ENCODE measurements at places on chromosomes 7 and 10. TPM values are rescaled to one million over a fixed set of nuclear protein-coding genes. Genes with fewer than 3 reads are reported as not detected.

- DNase-seq = no peak
Measured at GRCh38 chr7:41915871-41916270, 213.0 kb upstream of the INHBA start.

GRCh38 chr10:119368991-119369869 lies 161.9 kb downstream of the GRK5 start:
- DNase-seq = no peak

- no peak for DNase-seq
Measured at GRCh38 chr10:131781076-131781475, 119.7 kb upstream of the PPP2R2D start.

- no peak for DNase-seq
Measured at GRCh38 chr7:157528785-157529341, 192.1 kb downstream of the DNAJB6 start.

GRCh38 chr10:28587270-28587969 lies 54.5 kb downstream of the WAC start:
- DNase-seq = peak; percentile 65

GRCh38 chr10:129323879-129324278 lies 143.2 kb upstream of the MGMT start:
- no peak for DNase-seq

- DNase-seq = no peak
Measured at GRCh38 chr7:64192148-64192704, 14.8 kb upstream of the ZNF735 start.

DNA sequence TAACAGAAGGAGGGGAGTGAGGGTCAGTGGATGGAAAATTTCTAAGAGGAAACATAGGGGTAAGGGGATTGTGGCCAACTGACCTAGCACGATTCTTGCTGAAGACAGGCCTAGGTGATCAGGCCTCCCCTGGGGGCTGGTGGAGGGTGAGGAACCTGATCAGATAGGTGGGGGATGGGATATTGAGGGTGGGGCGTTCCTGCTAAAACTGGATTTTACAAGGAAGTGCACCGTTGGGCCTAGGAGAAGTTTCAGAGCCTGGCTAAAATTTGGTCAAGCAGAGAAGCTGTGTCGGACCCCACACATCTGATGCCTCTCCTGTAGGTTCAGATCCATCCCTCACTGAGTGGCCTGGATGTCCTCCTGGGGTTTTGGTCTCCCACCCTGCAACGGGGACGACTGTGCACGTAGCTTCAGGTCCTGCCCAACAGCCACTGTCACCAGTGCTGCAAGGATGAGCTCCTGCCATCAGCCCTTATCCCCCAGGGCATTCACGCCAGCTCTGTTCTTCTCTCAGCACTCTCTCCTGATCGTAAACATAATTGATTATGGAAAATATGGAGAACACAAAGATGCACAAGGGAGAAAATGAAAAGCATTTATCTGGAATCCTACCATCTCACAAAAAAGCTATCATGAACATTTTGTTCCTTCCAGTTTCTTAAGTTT lies 89.9 kb downstream of the ADCY1 start:
- DNase-seq = no peak

GRCh38 chr10:807958-808353 lies 118.5 kb upstream of the DIP2C start:
- no peak for DNase-seq

- DNase-seq = no peak
Measured at GRCh38 chr7:8380130-8380529, 53.3 kb upstream of the NXPH1 start.

GRCh38 chr10:33307835-33308234 lies 26.6 kb downstream of the NRP1 start:
- no peak for DNase-seq

DNA sequence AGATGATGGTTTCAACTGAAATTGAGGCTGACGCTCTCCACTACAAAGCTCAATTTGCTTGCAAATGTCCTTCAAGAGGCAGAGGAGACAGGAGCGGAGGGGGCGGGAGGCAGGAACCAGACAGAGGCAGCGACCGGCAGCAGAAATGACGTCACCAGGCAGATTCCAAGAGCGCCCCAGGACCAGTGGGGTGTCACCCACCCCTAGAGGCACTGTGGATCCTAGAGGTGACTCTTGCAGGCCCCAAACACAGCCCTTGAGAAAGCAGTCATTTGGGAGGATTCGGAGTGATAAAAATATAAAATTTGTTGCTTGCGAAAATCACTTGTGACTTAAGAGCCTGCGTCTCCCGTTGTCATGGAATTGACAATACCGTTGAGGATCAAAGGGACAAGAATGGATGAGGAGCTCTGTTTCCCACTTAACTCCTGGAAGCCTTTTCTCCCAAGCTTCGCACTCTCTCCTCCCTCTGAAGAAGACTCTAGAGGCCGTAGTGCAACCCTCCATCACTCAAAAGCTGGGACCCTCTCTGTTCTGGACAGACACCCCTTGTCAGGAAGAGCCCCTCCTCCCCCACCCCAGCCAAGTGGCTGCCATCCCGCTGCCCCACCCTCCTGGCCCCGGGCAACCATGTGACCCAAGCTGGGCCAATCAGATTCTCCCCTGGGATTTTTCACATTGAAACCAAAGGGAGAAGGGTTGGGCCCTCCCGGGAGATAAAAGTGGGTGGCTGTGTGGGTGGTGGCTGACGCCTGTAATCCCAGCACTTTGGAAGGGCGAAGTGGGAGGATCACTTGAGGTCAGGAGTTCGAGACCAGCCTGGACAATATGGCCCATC lies 16.3 kb upstream of the SLC29A4 start:
- DNase-seq = no peak

- peak; percentile 0 for DNase-seq
Measured at GRCh38 chr10:42933448-42934340, 143.2 kb upstream of the RET start.

DNA sequence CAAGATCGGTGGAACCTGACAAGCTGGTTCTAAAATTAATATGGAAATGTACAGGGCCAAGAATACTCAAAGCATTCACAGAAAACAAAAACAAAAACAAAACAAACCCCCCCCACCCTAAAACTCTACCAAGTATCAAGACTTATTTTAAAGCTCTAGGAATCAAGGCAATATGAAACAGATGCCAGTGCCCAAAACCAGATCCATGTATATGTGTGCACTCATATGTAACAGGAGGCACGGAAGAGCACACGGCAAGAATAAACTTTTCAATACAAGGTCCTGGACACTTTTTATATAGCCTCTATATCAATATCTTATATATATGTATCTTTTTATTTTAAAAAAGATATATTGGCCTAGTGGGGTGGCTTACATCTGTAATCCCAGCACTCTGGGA lies 35.5 kb downstream of the KDM7A start:
- no peak for DNase-seq

GRCh38 chr10:101272229-101272868 lies 43.1 kb upstream of the LBX1 start:
- peak; percentile 50 for DNase-seq

DNA sequence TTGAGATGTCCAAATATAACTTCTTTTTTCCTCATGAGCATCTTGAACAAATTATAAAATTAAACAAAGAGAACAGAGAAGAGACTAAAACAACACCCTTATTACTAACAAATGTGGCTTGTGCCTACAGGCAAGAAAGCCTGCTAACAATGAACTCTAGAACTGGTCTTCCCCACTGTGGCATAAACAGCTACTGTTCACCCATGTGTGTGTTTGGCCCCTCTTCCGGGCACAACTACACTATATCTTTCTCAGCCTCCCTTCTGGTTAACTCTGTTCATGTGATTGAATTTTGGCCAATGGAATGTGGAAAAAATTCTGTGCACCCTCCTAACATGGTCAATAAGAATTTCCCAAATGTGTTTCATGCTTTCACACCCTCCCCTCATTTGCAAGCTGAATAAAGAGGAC lies 117.0 kb downstream of the KBTBD2 start:
- no peak for DNase-seq

- peak; percentile 33 for DNase-seq
Measured at GRCh38 chr10:73494877-73495225, 973 bp downstream of the PPP3CB start.

DNA sequence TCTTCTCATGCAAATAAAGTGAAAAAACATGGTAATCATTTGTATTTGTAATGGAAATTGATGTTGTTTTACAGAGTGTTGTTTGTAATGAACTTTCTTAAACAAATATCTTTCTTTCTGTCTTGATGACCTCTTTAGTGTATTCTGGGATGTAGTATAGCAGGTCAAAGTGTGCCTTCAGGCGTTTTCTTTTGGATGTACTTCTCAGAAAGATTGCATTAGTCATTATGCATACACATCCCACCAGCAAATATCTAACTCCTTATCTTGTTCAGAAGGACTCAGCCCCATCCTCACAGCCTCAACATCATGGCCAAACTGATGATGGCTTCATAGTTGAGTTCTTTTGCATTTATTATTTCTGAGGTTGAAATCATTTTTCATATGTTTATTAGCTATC lies 124.7 kb downstream of the LRRC18 start:
- DNase-seq = no peak

- DNase-seq = peak; percentile 22
Measured at GRCh38 chr7:129122078-129122750, 22.3 kb upstream of the TSPAN33 start.

DNA sequence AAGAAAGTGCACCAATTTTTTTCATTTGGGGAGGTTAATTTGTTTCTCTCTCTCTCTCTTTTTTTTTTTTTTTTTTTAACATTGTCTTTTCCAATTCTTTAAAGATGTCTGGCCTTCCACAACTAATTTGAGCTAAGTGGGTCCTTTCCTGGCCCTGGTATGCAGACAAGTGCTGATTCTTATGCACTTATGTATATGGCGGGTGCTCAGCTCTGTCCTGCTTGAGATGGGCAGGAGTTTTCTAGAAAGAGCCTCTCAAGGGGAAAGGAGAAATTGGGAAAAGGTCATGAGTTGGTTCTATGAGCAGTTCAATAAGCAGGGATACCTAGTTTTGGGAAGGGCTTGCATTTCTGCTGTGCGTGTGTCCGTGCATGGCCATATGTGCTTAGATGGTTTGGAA lies 67.8 kb upstream of the NPVF start:
- DNase-seq = no peak

- no peak for DNase-seq
Measured at GRCh38 chr7:34952822-34953221, 84.5 kb downstream of the DPY19L1 start.

- DNase-seq = peak; percentile 53
Measured at GRCh38 chr7:125423458-125424155, 494.0 kb upstream of the POT1 start.

GRCh38 chr7:155295511-155295910 lies 2.2 kb upstream of the INSIG1 start:
- DNase-seq = no peak

DNA sequence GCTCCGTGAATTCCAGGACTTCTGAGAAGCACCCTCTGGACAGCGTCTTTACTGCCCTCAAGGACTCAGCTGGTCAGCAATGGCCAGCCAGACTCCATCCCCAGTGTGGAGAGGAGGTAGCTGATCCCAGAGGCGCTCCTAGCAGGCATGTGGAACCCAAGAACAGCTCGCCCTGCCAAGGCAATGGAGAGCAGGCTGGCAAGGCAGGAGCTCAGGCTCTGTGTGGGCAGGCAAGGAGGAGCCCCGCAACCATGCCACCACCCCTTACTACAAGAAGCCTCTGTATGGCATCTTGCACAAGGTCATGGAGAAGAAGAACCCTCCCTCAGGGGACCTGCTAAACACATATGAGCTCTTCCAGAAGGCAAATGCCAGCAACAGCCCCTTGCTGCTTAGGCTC lies 34.4 kb upstream of the SGMS1 start:
- DNase-seq = no peak

DNA sequence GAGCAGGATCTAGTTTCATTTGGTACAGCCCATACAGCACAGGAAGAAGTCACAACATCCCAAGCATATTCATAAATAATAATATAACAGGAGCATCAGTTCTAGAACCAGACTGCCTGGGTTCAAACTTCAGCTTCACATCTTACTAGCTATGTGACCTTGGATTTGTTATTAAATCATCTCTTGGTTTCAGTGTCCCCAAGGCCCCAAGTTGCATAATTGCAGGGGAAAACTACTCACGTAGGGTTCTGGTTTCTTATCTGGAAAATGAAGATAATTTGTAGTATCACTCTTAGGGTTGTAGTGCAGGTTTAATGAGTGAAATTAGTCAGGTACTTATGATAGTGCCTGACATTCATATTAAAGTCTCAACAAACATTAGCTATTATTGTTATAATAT lies 5.5 kb upstream of the IQUB start:
- DNase-seq = no peak

The GARIN1A gene
- 0.46 TPM for polyA plus RNA-seq

The CDNF gene
- polyA plus RNA-seq = 3.4 TPM

The MMD2 gene
- not detected for polyA plus RNA-seq

The SFTPD gene
- polyA plus RNA-seq = not detected

The AGAP5 gene
- polyA plus RNA-seq = 1.8 TPM

The ATOH7 gene
- 0.08 TPM for polyA plus RNA-seq

The SFTPA1 gene
- not detected for polyA plus RNA-seq

Measured in fibroblast of lung (primary cell).